ENCODE measurements at places on chromosomes 11 and 22. TPM values are rescaled to one million over a fixed set of nuclear protein-coding genes. Genes with fewer than 3 reads are reported as not detected.

Gene XKR3
- not detected for polyA plus RNA-seq

GRCh38 chr11:120563703-120564572, 52.4 kb downstream of the GRIK4 start:
- DNase-seq = no peak

DNA sequence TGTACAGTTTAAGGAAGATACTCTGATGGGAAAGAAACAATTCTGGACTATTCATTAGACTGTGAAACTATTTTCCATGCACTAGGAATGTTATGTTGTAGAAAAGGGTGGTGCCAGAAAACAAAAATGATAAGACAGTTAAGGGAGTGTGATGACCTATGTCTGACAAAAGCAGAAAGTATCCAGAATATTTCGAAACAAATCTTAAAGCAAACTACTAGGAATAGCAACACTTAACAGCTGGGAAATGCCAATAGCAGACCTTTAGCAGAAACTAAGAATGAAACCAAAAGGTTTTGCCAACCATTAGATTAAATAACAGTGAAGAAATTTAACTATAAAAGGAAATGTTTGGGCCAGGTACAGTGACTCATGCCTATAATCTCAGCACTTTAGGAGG, 3.3 kb upstream of the ARHGAP20 start:
- no peak for DNase-seq

- peak; percentile 22 for DNase-seq
These were observed 8.3 kb downstream of the TSPO start for GRCh38 chr22:43159484-43160178.

- DNase-seq = no peak
These were observed 29.4 kb downstream of the IFT27 start for GRCh38 chr22:36746375-36746970.

DNA sequence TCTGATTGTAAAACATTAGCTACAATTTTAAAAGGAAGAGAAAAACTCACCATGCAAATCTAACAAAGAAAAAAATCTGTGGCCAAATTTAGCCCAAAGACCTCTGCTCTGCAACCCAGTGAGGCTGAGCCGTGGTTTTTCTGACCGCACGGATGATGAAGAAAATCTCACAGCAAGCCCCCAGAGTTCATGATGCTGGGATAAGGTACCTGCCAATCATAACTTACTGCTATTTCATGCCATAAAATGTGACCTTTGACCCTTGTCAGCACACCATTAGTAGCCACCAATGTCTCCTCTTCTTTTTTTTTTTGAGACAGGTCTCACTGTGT, 11.1 kb downstream of the CERK start:
- DNase-seq = no peak
